ENCODE measurements at places on chromosomes 1 and 21. TPM values are rescaled to one million over a fixed set of nuclear protein-coding genes. Genes with fewer than 3 reads are reported as not detected.

DNA sequence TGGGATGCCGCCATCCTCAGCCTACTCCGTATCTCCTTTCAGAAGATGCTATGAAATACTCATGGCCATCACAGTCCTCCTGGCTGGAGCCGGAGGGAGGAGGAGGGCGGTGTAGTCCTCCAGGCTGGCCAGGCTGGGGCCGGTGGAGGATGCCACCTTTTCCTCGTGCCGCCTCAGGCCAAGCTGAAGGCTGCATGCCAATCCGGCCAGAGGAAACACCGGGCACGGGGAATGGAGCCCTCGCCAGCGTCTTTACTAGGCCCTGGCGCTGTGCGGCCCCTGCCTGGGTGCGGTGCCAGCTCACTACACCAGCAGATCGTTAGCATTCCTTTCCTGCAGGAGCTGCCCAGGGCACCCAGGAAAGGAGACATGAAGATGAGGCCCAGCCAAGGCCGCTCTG, 70.1 kb downstream of the CASZ1 start:
- DNase-seq = no peak

The PIGR gene
- total RNA-seq = not detected

DNA sequence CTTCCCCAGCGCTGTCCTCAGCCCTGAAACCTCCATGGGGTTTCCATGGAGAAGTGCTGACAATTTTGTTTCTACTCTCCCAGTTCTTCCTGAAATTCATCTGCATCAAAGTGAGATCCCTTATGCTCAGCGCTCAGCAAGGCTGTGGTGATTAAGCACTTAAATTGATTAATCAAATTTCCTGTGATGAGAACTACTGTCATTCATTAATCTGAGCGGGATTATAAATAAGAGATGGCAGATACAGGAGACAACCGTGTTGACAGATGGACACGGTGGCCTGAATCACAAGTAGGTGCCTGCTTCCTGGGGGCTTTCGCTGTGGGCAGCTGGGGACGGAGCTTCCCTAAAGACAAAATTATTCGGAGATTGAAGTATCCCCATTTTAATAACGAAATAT, 329.1 kb upstream of the VAMP3 start:
- DNase-seq = no peak

DNA sequence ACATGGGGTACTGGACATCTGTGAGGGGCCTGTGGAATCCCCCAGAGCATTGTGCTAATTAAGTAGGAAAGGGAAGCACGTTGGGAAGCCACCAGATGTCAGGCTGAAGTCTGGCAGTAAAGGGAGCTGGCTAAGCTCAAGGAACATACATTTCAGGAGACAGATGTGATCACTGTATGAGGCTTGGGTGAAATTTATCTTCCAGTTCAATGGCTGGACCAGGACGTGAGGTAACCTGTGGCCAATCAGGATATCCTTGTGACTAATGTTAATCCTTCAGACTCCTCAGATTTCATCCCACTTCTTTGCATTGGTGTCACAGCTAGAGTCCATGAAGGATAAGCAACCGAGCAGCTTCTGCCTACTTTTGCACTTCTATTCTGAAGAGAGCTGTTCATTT, 110.2 kb upstream of the APP start:
- no peak for DNase-seq

GRCh38 chr1:108889706-108890384, 13.1 kb downstream of the GPSM2 start:
- no peak for DNase-seq

- no peak for DNase-seq
Observed at GRCh38 chr1:153771261-153771660, 3.9 kb upstream of the SLC27A3 start.

GRCh38 chr1:212179394-212180076, 105.7 kb upstream of the PPP2R5A start:
- peak; percentile 95 for DNase-seq

Data from HFFc6 (cell line).